ENCODE measurements at places on chromosomes 1 and 21. TPM values are rescaled to one million over a fixed set of nuclear protein-coding genes. Genes with fewer than 3 reads are reported as not detected.

DNA sequence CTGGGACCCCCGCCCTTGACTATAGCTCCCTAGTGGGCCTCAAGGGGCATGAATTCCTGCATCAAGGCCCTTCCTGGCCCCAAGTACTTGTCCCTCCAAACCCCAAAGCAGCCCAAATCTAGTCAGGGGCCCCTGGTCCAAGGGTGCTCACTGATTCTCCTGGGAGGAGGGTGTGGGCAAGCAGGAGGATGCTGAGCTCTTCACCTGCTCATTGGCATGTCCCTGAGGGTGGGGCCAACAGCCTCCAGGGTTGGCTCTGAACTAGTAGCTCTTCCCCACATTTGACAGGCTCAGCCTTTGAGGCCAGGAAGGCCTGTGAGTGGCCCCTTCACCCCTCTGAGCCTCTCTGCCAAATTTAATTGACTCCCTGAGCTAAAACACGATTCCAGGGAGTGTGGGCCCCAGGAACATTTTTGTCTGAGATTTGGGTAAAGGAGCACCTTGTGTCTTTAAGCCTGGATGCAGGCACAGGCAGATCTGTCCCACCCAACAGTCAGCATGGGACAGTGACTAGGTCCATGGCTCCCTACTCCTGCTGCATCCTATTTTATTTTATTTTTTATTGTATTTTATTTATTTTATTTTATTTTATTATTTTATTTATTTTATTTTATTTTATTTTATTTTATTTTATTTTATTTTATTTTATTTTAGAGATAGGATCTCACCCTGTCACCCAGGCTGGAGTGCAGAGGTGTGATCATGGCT is 11.0 kb upstream of the WNT9A start:
- no peak for DNase-seq

DNA sequence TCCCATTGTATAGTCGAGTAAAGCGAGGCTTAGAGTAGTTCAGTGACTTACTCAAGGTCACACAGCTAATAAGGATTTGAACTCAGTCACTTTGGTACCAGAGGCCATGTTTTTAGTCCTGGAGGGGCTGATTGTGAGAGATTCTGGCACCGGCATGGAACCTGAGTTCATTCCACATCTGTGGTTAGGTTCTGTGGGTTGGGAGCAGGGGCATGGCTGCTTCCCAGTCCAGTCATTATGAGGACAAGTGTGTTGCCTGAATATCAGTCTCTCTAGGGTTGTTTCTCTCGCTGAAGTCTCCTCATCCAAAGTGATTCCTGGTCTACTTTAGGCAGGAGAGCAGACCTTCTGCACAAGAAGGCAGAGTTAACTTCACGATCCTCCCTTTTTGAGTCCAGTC is 90.6 kb downstream of the C1orf94 start:
- no peak for DNase-seq

DNA sequence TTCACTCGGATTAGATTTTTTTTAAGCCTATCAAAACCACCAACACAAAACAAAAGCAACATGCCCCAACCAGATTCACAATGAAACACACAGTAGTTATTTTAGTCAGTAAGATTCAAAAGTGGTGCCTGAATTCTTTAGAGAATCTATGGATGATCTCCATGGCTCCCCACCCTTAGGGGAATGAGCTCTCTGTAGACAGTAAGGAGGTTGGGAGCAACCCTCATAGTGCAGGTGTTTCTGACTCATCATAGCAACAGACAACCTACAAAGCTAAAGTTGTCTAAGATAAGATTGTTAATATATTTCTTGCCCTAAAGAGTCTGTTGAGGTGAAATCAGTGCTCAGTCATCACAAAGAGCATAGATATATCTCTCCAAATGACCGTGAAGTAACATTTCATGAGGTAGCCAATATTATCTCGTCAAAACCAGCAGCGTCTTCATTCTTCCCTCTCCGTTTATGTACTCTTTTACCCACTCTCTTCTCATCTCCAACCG is 78.3 kb downstream of the ADAMTS1 start:
- no peak for DNase-seq

DNA sequence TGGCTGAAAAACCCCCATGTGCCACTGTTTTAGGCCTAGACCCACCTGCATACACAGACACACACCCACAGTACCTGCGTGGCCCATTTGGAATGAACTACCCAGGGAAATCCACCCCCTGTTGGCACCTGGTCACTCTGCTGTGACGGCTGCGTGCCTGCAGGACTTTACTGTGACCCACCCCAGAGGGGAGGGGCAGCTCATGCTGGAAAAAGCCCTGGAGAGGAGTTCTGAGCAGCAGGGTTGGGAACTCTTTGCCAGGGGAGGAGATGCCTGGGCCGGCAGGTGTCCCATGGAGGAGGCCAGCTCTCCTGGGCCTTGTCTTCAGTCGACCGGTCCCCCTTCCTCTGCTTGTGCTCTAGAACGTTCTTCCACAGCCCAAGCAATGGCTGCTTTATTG is 87.3 kb upstream of the CSF3R start:
- DNase-seq = no peak

- no peak for DNase-seq
These were observed 856 bp downstream of the FDPS start for GRCh38 chr1:155309423-155310021.

GRCh38 chr1:107673006-107673405 is 292.0 kb downstream of the VAV3 start:
- DNase-seq = no peak

SPRR4 gene
- not detected for total RNA-seq

- no peak for DNase-seq
These were observed 86.8 kb downstream of the SPATA17 start for GRCh38 chr1:217717959-217718358.

GRCh38 chr1:94384485-94385265 is 33.5 kb upstream of the ABCD3 start:
- no peak for DNase-seq

AVPR1B gene
- total RNA-seq = not detected

DNA sequence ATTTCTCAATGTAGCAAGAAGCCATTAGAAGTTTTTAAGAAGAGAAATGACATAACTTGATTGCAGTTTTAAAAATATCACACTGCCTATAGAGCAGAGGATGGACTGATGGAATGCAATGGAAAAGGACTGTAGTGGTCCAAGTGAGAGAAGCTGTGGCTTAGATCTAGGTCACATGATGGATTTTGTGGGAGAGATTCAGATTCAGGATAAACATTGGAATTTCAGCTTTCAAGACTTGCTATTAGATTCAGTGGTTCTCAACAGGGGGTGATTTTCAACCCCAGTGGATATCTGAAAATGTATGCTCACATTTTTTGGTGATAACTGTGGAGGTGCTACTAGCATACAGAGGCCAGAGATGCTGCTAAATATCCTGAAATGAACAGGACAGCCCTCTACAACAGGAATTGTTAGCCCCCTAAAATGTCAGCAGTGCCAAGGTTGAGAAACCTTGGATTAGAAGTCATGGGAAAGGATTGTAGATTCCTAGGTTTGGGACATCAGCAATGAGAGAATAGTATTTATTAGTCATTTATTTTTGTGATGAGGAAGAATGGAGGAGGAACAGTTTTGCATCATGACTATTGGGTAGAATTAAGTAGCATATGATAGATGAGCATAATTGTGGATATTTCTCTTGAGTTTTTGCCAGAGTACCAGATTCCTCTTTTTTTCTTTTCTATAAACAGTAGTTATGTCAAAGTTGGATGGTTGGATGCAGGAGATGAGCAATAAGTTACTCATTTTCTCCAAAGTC is 30.1 kb upstream of the KCNK2 start:
- no peak for DNase-seq

DNA sequence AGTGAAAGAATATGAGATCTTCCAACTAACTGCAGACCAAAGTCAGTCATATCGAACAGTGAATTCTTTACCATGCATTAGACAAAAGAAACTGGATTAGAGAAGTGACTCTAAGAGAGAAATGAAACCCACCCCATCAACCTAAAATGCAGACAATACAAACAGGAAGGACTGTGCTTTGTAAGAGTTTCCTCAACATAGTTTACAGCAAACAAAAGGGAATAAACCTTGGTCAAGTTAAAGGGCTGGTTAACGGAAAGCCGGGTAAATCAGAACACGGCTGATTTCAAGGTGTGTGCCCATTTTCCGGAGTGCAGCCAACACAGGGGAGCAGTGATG is 39.2 kb downstream of the SIPA1L2 start:
- no peak for DNase-seq

GRCh38 chr1:211613951-211614350 is 35.0 kb upstream of the SLC30A1 start:
- no peak for DNase-seq

DNA sequence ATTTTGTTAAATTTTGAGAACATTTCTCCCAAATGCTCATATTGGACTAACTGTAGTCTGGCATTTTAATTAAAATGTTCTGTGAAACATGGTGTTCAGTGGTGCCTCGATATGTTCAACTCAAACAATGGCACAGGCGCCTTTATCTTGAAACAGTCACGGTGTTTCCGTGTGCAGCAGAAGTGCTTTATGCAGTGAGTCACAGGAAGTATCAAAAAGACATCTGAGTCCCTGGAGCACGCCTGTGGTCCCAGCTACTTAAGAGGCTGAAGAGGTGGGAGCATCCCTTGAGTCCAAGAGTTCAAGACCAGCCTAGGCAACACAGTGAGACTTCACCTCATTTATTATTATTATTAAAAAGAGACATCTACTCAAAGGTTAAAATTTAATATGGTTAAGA is 52.2 kb downstream of the GREM2 start:
- DNase-seq = no peak

GRCh38 chr21:27796106-27796505 is 829.2 kb upstream of the ADAMTS5 start:
- DNase-seq = no peak

TMPRSS2 gene
- not detected for total RNA-seq

Measured in tibial nerve (tissue), 4 donors.